Stimulated activated CD4-positive, alpha-beta T cell treated with anti-CD3 and anti-CD28 coated beads, Interleukin-4, amount 100 ng/mL, for 48 hours (primary cell): ENCODE measurements at places on chromosomes 3 and 15.

GRCh38 chr15:96766366-96766765 lies 435.9 kb downstream of the NR2F2 start:
- no peak for DNase-seq

- DNase-seq, result no peak
Measured at GRCh38 chr3:41323467-41324155, 124.3 kb downstream of the CTNNB1 start.

GRCh38 chr3:111610612-111611054 lies 15.5 kb upstream of the ZBED2 start:
- DNase-seq, result no peak

GRCh38 chr3:39183211-39184080 lies 8.9 kb downstream of the XIRP1 start:
- DNase-seq, result no peak

GRCh38 chr3:131107637-131108433 lies 81.2 kb downstream of the NEK11 start:
- no peak for DNase-seq

GRCh38 chr3:87267953-87268645 lies 8.3 kb downstream of the POU1F1 start:
- no peak for DNase-seq

- no peak for DNase-seq
Measured at GRCh38 chr15:42071717-42072116, 22.6 kb downstream of the PLA2G4D start.

GRCh38 chr3:98722389-98722788 lies 40.8 kb upstream of the ST3GAL6 start:
- no peak for DNase-seq

- no peak for DNase-seq
Measured at GRCh38 chr15:63135804-63136203, 14.1 kb downstream of the LACTB start.

DNA sequence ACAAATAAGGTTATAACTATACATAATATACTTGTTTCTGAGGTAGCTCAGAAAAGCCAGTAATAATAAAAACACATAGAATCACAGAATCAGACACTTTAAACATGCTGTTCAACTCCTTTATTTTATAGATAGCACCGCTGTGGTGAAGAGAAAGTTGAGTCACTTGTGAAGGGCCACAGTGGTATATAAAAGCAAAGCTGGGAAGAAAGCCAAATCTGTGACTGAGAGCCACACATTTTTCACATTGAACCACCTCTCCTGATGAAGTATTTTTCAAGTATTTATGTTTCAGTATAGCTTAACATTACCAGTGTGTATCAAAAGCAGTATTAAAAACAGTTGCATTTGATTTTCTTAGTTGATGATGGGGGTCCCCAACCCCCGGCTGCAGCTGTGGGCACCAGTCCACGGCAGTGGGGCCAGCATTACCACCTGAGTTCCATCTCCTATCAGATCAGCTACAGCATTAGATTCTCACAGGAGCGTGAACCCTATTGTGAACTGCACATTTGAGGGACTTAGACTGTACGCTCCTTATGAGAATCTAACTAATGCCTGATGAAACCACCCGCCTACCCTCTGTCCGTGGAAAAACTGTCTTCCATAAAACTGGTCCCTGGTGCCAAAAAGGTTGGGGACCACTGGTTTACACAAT lies 46.2 kb downstream of the TBL1XR1 start:
- DNase-seq, result no peak

DNA sequence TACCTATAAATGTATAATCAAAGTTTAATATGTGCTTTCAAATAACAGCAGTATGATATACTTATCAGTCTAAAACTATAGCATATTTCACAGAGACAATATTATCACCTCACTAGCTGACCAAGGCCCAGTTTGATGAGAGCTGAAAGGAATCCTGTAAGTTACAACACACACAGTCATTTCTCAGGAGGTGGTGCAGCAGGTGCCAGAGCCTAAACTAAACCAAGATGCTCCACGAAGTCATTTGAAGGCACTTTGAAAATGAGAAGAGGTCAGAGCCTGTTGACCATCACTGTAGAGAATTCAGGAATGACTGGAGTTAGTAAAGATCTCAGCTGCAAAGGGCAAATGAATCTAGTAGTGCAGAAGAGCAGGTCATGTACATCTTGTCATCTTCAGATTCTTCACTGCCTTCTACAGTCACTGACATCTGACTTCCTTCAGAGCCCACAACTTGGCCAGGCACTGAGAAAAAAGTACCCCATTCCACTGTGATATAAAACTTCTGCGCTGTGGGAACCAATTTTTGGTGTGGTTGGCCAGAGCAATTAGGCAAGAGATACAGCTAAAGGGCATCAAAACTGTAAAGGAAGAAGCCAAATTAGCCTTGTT lies 7.9 kb downstream of the GBE1 start:
- DNase-seq, result no peak

GRCh38 chr3:130515755-130516154 lies 1.2 kb upstream of the COL6A6 start:
- no peak for DNase-seq

DNA sequence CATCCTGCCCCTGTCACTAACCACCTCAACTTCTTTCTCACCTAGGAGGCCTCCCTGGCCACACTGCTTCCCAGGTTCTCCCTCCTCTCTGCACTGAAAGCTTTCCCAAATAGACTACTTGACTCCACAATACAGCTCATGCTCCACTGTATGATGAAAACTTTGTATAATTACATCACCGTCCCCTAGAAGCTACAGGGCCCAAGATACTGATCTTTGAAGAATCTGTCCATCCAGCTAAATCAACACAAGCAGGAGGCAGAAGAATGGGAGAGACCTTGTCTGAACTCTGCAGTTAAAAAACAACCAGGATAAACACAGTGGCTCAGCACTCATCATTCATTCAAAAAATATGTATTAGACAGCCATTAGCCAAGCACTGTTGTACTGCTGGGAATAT lies 26.4 kb upstream of the RPS17 start:
- no peak for DNase-seq

- no peak for DNase-seq
Measured at GRCh38 chr3:22292681-22293080, 541.7 kb upstream of the ZNF385D start.

GRCh38 chr3:8446845-8447244 lies 54.8 kb upstream of the LMCD1 start:
- no peak for DNase-seq

- no peak for DNase-seq
Measured at GRCh38 chr3:160224256-160224655, 966 bp upstream of the C3orf80 start.

- DNase-seq, result no peak
Measured at GRCh38 chr3:123373474-123373987, 75.4 kb downstream of the ADCY5 start.

GRCh38 chr15:94857466-94857865 lies 626.1 kb downstream of the MCTP2 start:
- no peak for DNase-seq

DNA sequence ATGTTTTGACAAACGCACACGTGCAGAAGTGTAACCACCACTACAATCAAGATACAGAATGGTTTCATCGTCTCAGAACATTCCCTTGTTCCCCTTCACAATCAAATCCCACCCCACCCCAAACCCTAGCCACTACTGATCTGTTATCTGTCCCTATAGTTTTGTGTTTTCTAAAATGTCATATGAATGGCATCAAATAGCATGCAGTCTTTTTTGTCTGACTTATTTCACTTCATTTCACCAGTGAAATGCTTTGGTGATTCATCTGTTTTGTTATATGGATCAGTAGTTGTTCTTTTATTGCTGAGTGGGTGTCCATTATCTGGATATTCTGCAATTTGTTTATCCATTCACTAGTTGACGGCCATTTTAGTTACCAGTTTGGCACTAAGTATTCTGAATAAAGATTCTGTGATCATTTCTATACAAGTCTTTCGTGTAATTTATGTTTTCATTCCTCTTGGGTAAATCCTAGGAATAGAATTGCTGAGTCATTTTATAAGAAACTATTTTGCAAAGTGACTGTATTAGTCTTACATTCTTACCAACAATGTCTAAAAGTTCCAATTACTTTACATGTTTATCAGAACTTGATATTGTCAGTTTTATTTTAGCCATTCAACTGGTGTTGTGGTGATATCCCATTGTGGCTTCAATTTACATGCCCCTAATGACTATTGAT lies 232.8 kb downstream of the CLSTN2 start:
- DNase-seq, result no peak

- DNase-seq, result no peak
Measured at GRCh38 chr15:63586790-63587189, 10.4 kb upstream of the FBXL22 start.

GRCh38 chr3:52849656-52850055 lies 14.8 kb upstream of the MUSTN1 start:
- DNase-seq, result no peak

DNA sequence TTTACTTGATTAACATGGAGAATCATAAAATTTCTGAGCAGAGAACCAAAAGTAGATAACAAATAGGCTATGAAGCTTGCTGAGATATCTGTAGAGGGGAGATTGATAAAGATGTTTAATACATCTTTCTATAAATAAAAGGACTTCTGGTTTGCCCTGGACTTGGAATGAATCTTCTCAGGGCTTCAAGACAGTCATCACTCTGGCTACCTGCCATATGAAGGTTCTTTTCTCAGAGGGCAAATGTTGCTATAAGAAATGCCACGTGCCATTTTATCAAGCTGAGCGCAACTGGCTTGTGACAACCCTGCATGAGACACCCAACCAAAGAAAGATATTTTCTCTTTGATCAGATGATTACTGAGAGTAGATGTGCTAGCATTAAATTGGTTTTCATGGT lies 192.5 kb downstream of the WNT5A start:
- DNase-seq, result no peak

DNA sequence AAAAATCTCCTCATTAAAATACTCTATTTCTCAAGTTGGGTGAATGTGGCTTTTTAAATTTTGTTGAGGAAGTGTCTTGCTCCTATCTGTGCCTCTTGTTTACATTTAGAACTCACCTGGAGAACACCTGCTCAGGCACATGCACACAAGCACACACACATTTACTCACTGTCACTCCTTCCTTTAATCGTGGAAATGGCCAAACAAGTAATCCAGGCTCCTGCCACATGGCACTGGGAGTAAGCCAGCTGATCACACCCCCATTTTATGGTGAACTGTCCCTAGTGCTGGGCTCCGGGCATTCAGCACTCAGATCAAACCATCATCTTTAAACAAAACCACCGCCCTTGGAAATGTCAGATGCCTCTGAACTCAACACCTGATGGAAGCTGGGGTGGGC lies 204.7 kb upstream of the BHLHE40 start:
- no peak for DNase-seq

DNA sequence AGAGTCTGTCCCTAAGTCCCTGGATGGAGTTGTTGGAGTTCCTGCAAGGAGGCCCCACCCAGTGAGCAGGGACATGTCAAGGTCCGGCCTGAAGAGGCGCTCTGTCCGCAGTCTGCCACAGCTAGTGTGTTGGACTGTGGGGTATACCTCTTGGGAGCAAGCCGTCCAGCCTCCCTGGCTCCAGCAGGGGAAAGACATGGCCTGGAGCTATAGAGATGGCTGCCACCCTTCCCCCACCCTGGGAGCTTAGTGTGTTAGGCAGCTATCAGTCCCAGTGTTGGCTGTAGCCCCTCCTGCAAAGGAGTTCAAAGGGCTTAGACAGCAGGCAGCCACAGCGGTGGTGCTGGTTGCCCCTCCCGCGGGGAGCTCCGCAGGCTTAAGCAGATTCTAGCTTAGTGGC lies 20.3 kb downstream of the IMPG2 start:
- no peak for DNase-seq

DNA sequence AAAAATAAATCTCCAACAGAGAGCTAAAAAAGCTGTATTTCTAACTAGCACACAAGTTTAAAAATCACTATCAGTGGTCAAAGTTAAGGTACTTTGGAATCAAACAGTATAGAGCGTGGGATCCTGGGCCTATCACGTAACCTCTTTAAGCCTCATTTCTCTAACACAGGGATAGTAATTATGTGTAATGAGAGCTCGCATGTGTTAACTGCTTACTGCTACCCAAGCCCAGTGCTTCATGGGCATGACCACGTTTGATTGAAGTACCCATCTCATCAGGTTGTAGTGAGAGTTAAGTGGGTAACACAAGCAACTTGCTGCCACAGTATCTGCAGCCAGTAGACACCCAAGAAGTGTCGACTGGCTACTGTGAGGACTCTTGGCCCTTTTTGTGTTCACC lies 28.2 kb upstream of the NOX5 start:
- no peak for DNase-seq

- DNase-seq, result no peak
Measured at GRCh38 chr3:4584456-4585249, 91.5 kb downstream of the ITPR1 start.

GRCh38 chr3:116045314-116045713 lies 400.0 kb downstream of the LSAMP start:
- no peak for DNase-seq

DNA sequence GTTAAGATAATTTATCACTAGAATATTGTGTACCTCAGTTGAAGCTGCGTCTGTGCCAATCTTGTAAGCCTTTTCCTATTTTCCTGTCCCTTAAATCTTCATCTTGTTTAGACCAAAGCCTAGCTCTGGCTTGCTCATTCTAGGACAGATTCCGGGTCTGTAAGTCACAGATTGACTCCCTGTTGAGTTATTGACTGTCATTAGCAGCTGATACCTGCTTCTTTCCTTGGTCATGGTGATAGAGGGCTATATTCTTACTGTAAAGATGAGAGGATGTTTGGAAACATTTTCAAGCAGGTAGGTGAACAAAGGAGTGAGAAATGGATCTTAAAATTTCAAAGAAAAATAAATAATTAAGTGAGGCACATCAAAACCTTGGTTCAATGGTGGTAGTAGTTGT lies 200.2 kb downstream of the KCNH8 start:
- no peak for DNase-seq

- DNase-seq, result no peak
Measured at GRCh38 chr15:68584756-68585573, 6.2 kb downstream of the CORO2B start.

- no peak for DNase-seq
Measured at GRCh38 chr3:157871838-157872460, 234.3 kb downstream of the SHOX2 start.

DNA sequence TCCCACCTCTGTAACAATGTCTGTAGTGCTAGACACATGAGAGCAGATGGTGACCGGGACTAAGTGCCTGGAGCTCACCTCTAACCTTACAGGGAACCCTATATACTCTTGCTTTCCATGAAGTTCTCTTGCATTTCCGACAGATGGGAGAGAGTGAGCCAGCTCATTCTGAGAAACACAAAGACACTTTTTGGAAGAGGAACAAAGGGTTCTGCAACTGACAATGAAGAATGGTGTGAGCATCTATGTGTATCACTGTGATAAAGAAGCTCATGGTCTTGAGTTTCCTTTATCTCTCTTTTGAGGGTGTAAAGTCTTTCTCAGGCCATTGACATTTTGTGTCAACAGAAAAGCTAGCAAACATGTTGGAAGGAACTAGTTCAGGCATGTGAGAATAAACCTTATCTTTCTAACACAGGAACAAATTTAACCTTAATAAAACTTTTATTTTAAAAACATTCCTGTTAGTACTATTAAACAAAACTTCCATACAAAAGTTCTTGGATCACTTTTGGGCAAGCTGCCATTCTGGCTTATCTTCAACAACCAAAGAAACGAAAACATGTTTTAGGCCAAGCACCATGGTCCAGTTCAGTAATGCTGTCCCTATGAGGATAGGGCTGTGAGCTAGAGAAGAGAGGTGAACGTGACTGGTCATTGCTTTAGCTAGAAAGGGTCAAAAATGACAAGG lies 142.7 kb downstream of the THRB start:
- DNase-seq, result no peak

GRCh38 chr3:59876533-59877062 lies 826.8 kb upstream of the CFAP20DC start:
- no peak for DNase-seq

GRCh38 chr3:29853841-29854397 lies 573.0 kb downstream of the RBMS3 start:
- DNase-seq, result no peak
